Skeletal muscle cell (primary cell): ENCODE measurements at places on chromosomes 4 and X.

GRCh38 chrX:153686711-153687110 lies 1.0 kb upstream of the SLC6A8 start:
- no peak for DNase-seq

DNA sequence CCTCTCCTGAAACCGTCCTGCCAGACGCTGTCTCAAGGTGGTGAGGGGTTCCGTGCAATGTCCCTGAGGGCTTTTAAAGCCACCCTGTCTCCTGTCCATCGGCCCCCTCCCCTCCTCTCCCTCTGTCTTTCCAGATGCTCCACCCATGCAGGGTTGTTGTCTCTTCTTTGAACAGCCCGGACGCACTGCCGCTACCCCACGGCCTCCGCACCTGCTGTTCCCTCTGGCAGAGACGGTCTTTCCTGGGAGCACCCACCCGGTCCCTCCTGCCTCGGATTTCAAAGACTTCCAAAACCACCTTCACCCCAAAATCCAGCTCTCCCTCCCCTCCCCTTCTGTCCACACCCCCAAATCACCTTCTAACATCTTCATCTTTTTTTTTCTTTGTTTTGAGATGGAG lies 4.1 kb upstream of the ASMT start:
- no peak for DNase-seq

GRCh38 chr4:7757501-7758471 lies 181.9 kb downstream of the AFAP1 start:
- DNase-seq: no peak

DNA sequence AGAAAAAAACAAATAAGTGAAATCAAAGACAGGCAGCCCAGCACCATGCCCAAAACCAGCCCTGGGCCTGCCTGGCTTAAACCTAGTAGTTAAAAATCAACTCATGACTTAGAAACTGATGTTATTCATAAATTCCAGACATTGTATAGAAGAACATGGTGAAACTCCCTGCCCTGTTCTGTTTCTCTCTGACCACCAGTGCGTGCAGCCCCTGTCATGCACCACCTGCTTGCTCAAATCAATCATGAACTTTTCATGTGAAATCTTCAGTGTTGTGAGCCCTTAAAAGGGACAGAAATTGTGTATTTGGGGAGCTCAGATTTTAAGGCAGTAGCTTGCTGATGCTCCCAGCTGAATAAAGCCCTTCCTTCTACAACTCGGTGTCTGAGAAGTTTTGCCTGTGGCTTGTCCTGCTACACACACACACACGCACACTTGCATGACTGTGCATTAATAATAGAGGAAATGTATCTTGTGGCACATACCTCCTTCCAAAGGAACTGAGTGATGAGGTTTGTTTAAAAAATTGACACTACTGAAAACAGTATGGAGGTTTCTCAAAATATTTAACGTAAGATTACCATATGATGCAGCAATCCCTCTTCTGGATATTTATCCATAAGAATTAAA lies 39.2 kb upstream of the UGT2B7 start:
- no peak for DNase-seq

DNA sequence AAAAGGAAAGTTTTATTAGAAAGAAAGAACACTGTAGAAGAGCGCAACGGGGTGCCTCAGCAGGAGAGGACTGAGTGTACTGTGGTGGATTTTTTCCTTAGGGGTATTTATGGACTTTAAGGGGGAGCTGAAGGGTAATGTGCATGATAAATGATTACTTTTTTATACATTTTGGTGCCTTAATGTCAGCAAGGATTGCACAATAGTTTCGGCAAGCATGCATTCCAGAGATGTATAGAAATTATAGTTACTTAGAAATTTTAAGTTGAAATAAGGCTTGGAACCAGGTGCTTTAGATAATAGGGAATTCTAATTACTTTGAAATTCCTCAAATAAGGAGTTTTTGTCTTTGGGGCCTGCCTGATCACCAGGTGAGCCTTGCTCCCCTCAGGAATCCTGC lies 30.5 kb upstream of the SERPINA7 start:
- DNase-seq: no peak

DNA sequence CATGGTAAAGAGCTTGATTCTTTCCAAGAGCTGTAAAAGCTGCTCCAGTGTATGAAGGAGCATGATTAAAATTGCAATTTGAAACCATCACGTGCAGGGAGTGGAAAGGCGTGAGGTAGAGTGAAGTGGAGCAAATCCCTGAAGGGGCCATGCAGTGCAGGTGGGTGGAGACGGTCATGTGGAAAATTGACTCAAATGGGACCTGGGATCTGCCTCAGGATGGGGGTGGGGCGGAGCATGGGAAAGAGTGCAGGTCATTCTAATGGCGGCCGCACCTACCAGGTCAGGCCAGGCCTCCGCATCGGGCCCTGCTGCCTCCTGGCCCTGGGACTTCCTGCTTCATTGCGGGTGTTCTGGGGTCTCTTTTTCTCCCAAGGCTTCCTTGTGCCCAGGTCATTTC lies 25.3 kb upstream of the TRIM60 start:
- DNase-seq: no peak

DNA sequence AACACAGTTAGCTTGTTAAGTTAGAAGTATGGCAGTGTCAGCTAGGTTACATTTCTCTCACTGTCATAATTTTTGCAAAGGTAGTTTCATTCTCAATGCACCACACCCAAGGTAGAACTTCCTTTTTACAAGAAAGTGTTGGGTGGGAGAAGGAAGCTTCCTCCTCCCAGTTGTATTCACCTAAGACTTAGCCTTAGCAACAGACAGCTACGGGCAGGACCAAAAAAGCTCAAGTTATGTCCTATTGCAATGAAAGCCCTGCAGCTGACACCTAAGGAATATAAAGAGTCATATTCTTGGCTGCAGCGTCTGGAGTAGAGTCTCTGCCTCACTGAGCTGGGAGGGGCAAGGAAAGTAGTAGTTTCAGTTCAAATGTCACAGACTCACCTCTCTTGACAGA lies 25.1 kb upstream of the PRDM8 start:
- no peak for DNase-seq

DNA sequence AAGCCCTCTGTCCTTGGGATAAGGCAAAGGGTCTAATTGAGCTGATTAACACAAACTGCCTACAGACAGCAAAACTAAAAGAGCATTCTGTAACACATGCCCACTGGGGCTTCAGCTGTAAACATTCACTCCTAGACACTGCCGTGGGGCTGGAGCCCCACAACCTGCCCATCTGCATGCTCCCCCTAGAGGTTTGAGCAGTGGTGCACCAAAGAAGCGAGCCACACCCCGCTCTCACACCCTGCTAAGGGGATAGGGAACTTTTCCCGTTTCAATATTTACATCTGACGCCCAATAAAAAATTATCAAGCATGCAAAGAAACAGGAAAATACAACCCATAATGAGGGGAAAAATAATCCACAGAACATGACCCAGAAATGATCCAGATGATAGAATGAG lies 46.9 kb upstream of the HSD17B10 start:
- DNase-seq: no peak

DNA sequence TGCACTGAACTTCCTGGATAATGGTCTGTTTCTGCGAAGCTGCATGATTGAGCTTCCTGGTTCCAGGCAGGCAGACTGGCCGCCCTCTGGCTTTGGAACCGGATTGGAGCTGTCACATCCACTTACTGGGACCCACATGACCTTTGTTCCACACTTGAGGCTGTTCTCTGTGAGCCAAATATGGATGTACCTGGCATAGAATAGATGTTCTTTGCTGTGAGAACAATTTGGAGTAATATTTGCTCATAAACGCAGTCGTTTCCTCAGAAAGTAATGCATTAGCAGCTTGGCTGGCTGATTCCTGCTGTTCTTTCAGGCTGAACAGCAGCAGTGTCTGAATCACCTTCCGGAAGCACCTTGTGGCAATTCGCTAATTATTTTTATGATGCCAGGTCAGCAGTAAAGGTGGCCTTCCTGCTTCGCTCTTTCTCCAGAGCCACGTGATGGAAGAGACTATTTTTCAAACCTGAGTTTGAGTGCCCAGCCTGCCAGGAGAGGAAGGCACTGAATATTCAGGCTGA lies 78.1 kb upstream of the BOD1L1 start:
- no peak for DNase-seq
